ENCODE measurements at places on chromosomes 16 and 17.

- DNase-seq: no peak
- no peaks in the 10 kb centered on the region for H3K27me3 ChIP-seq
- H3K4me1 ChIP-seq: peaks cover 49% of the 10 kb centered on the region
- H3K4me3 ChIP-seq: peak within 1 kb of the TSS; percentile 90
These were observed at the start of gene ST6GALNAC2 for GRCh38 chr17:76585649-76586593. Gene ST6GALNAC2 (minus strand): TSS chr17:76585860. CDS start chr17:76585808, 52 bp downstream.

GRCh38 chr17:72402727-72403210, 281.9 kb downstream of the SOX9 start:
- DNase-seq: no peak
- no peaks in the 10 kb centered on the region for H3K27me3 ChIP-seq
- no peak overlapping the region for H3K27ac ChIP-seq
- no peak overlapping the region for H3K4me3 ChIP-seq
- H3K36me3 ChIP-seq: peaks cover 5% of the 10 kb centered on the region

DNA sequence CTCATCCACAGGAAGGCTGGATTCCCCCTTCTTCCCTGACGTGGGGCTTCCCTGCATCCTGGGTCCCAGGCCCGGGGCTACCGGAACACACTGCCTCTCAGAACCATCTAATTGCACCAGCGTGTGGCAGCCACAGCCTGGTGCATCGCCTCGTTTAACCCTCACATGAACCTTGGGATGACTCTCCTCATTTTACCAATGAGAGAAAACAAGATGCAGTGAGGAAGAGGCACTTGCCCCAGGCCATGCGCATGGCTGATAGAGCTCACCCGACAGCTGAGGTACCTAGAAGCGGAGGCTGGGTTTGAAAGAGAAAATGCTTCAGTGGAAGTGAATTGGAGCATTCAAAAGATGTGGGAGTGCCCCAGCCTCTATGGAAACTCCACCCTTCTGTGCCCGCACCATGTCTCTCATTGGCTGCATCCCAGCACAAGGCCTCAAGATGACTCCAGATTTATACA, 162.3 kb downstream of the KATNIP start:
- H3K27me3 ChIP-seq: no peaks in the 10 kb centered on the region
- H3K27ac ChIP-seq: no peak overlapping the region
- H3K36me3 ChIP-seq: peaks cover 15% of the 10 kb centered on the region
- no peak for DNase-seq

DNA sequence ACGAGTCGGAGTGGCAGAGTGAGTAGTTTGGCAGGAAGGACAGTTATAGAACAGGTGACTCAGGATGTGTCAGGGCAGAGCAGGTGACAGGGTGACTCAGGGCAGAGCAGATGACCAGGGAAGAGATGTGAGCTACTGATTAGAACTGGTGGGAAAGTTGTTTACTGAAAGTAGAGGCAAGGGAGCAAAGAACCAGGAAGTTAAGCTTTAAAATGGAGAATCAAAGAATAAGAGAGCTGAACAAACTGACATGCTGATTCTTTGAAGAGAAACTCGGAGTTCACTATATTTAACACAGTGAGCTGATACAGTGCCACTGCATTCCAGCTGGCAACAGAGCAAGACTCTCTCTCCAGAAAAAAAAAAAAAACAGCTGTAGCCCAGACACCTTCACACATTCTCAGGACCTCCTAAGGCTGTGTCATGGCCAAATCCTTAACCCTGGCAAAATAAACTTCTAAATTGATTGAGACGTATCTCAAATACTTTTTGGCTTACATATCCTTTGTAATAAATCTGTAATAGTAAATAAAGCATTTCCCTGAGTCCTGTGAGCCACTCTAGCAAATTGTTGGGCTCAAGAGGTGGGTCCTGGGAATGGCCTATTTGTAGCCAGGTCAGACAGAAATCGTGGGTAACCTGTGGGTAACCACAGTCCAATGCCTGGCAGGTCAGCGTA, 12.3 kb upstream of the UBE2I start:
- no peak overlapping the region for H3K4me3 ChIP-seq
- no peak for DNase-seq
- H3K27me3 ChIP-seq: peaks cover 70% of the 10 kb centered on the region

DNA sequence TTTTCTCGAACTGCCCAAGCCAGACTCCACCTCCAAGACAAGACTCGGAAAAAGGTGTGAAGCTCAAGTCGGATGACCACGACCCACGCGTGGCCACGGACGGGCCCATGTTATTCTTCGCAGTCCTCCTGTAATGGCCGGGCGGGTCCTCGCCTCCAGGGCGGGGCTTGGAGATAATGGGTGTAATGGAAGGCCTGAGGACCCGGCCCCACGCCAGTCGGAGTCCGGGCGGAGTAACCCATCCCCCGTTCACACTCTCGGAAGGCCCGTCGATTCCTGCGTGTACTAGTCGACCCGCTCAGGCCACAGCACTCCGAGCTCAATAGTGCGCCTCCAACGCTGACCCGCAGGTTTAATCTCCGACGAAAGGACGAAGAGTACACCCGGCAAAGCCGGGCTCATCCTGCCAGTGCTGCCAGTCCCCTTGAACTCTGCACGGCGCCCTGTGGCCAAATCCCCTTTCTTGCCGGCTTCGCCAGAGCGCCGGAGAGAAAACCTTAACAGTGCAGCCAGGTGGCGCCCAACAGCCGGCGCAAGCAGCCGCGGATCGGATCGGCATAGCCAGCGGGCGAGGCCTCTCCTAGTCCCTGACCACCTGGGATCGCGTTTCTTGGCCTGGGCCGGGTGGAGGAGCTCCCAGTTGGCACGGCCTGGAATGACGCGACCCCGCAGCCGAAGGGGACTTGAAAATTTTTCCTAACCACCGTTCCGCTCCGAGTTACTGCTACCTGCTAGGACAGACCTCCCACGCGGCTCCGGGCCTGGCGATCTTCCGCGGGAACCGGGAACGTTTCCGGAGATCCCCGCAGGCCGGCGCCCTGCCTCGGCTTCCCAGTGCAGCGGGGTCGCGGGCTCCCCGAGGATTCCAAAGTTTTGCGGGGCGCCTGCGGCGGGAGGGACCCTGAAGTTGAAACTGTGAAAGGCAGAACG, 762.0 kb downstream of the KCNJ18 start:
- DNase-seq: no peak
- H3K27ac ChIP-seq: no peak overlapping the region
- no peaks in the 10 kb centered on the region for H3K27me3 ChIP-seq
- H3K4me1 ChIP-seq: no peaks in the 10 kb centered on the region
- no peaks in the 10 kb centered on the region for H3K36me3 ChIP-seq

GRCh38 chr17:20979792-20980083, 63.1 kb downstream of the USP22 start:
- H3K4me3 ChIP-seq: no peak overlapping the region
- peaks cover 4% of the 10 kb centered on the region for H3K27me3 ChIP-seq
- no peak for DNase-seq
- H3K4me1 ChIP-seq: no peaks in the 10 kb centered on the region

- no peaks in the 10 kb centered on the region for H3K27me3 ChIP-seq
- H3K36me3 ChIP-seq: no peaks in the 10 kb centered on the region
- H3K27ac ChIP-seq: no peak overlapping the region
- peaks cover 5% of the 10 kb centered on the region for H3K4me1 ChIP-seq
These were observed 28.6 kb downstream of the SCNN1B start for GRCh38 chr16:23330583-23331249.

DNA sequence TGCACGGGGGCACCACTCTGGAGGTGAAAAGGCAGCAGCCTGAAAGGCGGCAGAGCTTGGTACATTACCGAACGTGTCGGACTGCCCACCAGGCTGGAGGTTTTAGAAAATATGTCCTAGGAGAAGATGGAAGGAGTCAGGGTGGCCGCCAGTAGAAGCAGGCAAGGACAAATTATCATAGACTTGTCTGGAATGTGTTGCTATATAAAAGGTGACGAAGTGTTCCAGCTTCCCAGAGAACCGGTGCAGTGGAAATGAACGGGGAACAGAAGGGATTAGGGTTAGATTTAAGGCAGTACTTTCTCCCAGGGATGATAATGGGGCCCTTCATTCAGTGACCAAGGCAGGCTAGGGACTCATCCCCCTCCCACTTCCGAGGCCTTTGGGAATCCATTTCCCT, 27.4 kb downstream of the PIPOX start:
- DNase-seq: no peak
- H3K27ac ChIP-seq: no peak overlapping the region
- peaks cover 27% of the 10 kb centered on the region for H3K4me1 ChIP-seq

DNA sequence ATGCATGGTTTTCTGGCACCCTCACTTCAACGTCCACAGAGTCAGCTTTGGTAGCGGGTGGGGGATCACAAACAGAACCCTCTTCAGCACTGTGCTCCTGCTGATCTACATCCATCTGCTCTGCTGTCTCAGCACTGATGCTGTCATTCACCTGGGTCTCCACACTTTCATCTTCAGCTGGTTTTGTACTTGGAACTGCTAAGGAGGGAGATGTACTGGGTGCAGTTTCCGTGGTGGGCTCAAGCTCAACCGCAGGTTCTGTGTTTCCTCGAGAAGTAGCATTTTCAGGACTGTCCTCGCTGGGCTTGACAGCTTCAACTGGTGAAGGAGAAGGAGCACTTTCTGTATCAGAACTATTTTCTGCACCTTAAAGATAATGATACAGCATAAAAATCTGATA, 101.8 kb downstream of the TTC19 start:
- no peak overlapping the region for H3K4me3 ChIP-seq
- DNase-seq: no peak
- no peak overlapping the region for H3K27ac ChIP-seq
- peaks cover 5% of the 10 kb centered on the region for H3K4me1 ChIP-seq
- peaks cover 53% of the 10 kb centered on the region for H3K36me3 ChIP-seq

- no peak overlapping the region for H3K4me3 ChIP-seq
- H3K27ac ChIP-seq: no peak overlapping the region
- DNase-seq: no peak
- H3K36me3 ChIP-seq: peaks cover 96% of the 10 kb centered on the region
These were observed 6.3 kb downstream of the MYBBP1A start for GRCh38 chr17:4548721-4549531.
